Stimulated activated CD8-positive, alpha-beta memory T cell treated with anti-CD3 and anti-CD28 coated beads, Interleukin-4, amount 100 ng/mL, for 4 hours (primary cell): ENCODE measurements at places on chromosomes 16 and 17.

DNA sequence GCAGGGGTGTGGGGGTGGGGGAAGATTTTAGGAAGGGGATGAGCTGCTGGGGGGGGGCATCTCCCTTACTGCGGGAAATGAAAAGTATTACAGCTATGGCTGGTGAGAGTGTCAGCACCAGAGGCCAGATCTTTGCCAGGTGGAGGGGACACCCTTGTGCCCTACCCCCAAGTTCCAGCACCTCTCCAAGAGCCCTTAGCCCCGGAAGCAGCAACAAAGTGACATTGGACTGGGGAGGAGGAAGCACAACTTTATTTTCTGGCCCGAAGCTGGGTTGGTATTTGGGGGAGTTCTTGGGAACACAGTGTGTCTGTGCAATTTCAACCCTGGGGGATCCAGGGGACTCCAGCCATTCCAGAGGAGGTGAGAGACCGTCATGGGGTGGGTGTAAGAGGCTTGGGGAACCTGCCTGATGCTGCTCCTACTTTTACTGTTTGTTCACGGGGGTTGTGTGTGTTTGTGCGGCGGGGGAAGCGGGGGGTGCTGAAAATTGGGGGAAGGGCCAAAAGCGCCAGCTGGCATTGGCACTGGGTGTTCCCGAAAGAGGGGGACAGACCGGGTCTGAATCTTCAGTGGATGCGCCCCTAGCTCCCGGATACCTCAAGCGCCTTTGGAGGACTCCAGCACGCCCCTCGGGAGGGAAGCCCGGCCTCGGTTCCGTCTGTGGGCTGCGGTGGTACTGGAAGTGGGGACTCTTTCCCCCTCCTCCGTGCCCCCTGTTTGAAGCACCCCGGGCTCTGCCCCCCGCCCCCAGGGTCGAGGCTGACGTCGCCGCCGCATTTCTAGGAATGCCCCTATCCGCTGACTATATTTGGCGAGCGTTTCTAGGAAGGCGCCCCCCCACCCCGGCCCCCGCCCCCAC is 230.3 kb downstream of the MRTFB start:
- DNase-seq = peak; percentile 28

- DNase-seq = no peak
These were observed 39.5 kb upstream of the CDH13 start for GRCh38 chr16:82587289-82587688.

GRCh38 chr17:48555258-48556228 is 10.6 kb upstream of the HOXB2 start:
- DNase-seq = no peak

- no peak for DNase-seq
These were observed 1283.7 kb downstream of the TP53TG3F start for GRCh38 chr16:34743115-34743514.

DNA sequence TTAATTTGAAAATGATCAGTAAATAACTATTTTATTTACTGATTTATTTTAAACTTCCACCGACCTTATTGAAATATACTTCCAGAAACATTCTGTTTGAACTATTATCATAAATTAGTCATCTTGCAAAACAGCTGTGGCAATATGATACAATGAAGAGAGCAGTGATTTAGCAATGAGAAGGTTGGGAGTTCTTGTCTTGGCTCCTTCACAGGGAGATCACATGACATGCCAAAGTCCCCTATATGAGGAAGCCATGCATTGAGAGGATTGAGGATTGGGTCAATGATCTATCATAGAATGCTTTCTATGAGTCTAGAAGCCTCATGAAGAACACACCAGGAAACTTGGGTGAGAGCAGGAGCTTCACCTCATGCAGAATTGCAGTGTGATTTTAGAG is 222.7 kb downstream of the LGALS9B start:
- no peak for DNase-seq

DNA sequence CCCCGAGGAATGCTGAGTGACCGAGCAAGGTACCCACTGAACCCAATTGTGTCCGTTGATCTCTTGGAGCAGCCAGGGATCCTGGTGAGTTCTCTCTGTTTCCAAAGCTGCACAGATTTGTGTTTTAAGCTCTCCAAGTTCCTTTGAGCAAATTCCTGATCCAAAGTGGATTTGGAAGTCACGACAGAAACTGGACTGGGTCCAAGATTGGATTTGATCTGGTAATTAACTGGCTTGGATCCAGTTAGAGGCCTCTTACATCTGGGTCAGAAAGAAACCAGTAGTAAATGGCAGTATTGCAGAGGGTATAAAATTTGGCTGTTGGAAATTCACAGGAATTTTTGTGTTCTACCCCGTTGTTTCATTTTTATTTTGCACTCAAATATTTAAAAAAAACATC is 119.5 kb downstream of the PMP22 start:
- no peak for DNase-seq

DNA sequence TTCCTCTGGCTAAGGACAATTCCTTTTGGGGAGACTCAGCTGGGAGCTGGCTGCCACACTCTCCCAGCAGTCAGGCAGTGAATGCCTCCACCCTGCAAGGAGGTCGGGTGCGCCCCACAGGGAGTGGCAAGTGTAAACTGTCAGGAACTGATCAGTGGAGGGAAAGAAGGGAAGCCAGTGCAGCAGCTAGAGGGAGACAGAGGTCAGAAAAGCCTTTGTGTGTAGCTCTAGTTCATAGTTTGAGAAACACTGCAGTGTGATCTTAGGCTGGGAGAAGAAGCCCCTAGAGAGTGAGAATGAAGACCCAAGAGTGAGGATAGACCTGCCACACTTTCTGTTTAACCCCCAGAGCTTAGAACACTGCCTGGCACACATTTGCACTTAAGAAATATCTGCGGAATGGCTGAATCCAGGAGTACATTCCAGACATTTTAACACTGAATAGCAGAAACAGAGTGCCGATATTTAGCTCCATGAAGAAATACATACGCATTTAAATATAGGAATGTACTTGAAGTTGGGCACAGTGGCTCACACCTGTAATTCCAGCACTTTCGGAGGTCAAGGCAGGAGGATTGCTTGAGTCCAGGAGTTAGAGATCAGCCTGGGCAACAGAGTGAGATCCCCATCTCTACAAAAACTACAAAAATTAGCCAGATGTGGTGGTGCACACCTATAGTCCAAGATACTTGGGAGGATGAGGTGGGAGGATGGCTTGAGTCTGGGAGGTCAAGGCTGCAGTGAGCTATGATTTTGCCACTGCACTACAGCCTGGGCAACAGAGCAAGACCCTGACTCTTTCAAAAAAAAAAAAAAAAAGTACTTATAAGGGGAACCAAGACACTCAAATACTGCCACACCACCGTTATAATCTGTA is 11.1 kb upstream of the SLC5A11 start:
- DNase-seq = no peak

- no peak for DNase-seq
These were observed 18.8 kb downstream of the CDK5RAP3 start for GRCh38 chr17:47989700-47990099.
